ENCODE measurements at places on chromosomes 4 and X.
A peak's percentile ranks its signal among the peaks of the same experiment; 100 is the strongest.

GRCh38 chr4:53863736-53864365 is 200.6 kb downstream of the CHIC2 start:
- peak; percentile 56 for DNase-seq

GRCh38 chr4:76753814-76754213 is 144.1 kb downstream of the SOWAHB start:
- DNase-seq, result no peak

- no peak for DNase-seq
Measured at GRCh38 chr4:119589165-119589564, 39.4 kb downstream of the PDE5A start.

DNA sequence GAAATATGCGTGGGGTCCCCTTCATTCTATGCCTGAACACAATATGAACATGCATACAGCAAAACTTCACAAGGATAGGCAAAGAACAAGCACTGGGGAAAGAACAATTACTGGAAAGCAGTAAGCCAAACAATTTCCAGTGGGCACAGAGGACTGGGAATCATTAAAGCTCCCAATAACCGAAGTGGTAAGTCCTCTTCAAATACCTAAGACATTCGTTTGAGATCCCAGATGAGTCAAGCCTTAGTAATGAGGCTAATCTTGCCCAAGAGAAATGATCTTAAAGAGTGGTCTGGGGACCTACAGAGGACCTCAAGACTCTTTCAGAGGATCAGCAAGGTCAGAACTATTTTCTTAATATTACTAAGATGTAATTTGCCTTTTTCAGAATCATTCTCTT is 28.6 kb downstream of the ANAPC10 start:
- DNase-seq, result no peak

DNA sequence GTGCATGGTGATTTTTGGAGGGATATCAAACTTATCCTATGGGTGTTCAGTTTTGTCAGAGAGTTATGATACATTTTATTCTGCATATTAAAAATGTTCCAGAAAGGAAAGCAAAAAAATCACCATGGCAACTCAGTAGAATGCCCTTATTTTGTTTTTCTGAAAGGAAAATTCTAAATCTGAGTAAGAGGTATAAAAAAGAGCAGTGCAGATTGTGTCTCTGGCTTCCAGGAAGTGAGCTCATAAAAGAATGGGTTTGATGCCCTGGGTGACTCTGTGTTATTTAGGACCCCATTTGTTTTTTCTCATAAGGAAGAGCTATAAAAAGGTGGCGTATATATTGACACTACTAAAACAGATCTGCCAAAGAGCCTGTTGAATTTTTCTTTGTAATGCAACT is 128.8 kb downstream of the UCHL1 start:
- no peak for DNase-seq

- no peak for DNase-seq
Measured at GRCh38 chr4:159224408-159224807, 121.5 kb downstream of the RAPGEF2 start.

- no peak for DNase-seq
Measured at GRCh38 chr4:60981534-60981933, 218.6 kb upstream of the ADGRL3 start.

DNA sequence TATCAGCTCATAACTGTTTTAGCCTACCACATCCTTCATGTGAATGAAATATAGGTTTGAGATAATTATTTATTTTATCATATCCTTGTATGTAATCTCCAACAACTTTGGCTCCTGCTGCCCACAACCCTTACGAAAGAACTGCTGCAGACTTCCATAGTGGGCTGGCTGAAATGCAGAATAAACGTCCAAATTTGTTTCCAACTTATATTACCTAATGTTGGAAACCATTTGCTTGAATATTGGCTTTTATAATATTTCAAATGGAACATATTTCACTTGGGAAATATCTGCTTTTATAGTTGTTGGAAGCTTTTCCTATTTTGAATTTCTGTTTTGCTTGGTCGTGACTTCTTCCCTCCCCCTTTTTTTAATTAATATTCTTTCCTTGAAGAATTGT is 45.0 kb upstream of the ITM2A start:
- DNase-seq, result no peak

DNA sequence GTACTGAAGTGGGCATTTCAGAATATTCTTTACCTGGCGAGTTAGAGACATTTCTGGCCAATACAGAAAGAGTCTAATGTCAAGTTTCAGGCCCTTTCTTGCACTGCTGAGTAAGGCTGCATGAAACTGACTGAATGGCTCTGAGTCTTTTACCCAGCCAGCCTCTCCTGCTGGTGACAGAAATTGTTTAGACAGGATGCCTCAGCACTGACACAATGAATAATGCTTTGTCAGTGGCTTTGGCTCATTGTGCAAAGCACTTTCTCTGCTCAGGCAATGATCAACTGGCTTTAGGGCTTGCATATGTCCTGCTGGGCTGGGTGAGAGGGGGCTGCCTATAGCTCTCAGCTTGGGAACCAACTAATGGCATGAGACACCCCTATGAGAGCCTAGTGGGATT is 45.5 kb downstream of the CLNK start:
- DNase-seq, result no peak

DNA sequence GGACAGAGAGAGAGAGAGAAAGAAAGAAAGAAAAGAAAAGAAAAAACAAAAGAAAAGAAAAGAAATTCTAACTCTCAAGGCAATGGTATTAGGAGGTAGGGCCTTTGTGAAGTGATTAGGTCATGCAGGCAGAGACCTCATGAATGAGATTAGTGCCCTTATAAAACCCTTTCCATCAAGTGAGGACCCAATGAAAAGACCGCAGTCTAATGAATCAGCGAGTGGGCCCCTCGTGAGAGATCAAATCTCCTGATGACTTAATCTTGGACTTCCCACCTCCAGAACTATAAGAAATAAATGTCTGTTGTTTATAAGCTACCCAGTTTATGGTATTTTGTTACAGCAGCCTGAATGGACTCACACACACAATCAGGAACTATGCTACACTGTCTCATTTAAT is 16.9 kb downstream of the AASDH start:
- DNase-seq, result no peak

DNA sequence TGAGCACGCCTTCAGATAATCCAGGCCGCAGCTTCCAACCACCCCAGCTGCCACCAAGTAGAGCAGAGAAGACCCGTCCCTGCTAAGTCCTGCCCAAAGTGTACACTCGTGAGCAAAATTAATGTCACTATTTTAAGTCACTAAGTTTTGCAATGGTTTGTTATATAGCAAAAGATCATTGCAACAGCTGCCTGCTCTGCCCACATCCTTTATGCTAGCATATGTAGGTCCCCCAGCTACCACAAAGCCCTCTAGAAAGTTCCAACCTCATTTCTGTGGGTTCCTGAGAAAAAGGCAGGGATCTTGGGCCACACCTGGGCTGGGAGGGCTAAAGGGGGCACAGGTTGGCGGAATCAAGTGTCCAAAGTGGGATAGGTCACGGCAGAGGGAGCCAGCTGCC is 346.9 kb downstream of the BCOR start:
- DNase-seq, result no peak

DNA sequence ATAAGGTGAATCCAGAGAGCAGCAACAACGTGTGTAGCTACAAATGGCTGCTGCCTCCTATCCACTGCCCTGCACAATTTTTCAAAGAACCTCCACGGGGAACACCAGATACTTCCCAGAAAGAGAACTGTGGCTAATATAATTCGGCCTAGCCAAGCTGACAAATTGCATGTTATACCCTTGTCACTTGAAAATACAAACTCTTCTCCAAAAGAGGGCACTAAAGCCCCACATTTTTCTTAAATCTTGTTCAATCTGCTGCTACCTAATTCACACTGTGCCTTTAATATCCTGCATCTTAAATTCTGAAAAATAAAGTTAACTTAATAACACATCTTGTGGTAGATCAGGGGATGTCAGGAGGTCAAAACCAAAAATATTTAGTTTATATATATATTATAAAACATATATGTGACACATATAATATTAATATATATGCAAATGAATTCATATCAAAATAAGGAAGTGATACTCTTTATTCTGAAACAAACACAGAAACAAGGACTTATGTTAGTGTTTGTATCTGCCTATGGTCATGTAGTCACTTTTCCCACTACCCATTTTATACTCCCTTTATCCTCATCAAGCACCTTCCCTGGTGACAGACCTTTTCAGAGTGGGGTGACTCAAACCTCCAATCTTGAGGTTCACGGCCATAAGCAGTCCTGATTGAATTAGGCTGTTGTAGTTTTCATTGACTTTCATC is 24.1 kb downstream of the CT45A1 start:
- DNase-seq, result no peak

- no peak for DNase-seq
Measured at GRCh38 chr4:80042821-80043220, 30.2 kb downstream of the ANTXR2 start.

DNA sequence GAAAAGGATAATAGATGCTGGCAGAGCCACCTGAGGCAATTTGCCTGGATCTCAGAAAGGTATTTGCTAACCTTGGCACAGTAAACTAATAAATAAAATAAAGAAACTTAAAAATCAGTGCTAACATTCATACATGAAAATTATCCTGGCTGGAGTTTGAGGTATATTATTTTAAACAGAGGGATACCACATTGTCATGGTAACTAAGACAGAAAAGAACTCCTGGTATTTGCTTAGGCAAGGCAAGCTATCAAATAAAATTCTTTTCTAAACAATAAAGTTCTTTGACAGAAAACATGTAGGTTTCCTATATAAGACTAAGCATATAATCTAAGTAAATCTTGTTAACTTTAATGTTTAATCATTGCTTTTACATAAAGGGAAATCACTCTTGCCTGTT is 218.8 kb downstream of the MAGEB17 start:
- no peak for DNase-seq

Data from heart left ventricle (tissue), 16 donors.